Activated naive CD4-positive, alpha-beta T cell (primary cell): ENCODE measurements at places on chromosomes 5 and 9.

GRCh38 chr5:151095341-151096000, 14.6 kb upstream of the TNIP1 start:
- DNase-seq: no peak

DNA sequence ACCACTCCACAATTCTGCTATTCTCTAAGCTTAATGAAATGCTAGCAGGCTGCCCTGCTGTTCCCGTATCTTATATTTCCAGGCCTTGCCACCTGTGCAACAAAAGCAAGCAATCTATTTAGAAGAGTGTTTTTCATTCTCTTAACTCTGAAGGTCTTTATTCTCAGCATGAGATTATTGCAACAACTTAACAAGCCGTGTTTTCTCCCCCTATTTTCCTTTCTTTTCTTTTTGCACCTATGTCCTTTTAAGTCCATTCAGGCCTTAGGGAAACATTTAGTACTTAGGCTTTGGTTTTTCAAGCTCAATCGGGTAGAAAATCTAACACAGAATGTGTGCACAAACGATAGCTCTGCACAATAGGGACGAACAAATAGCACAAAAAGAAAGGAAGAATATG, 89.6 kb upstream of the DMRTA1 start:
- no peak for DNase-seq

GRCh38 chr9:124877021-124877782, 15.3 kb downstream of the ARPC5L start:
- DNase-seq: no peak

GRCh38 chr9:123048748-123049147, 15.3 kb downstream of the GPR21 start:
- no peak for DNase-seq

DNA sequence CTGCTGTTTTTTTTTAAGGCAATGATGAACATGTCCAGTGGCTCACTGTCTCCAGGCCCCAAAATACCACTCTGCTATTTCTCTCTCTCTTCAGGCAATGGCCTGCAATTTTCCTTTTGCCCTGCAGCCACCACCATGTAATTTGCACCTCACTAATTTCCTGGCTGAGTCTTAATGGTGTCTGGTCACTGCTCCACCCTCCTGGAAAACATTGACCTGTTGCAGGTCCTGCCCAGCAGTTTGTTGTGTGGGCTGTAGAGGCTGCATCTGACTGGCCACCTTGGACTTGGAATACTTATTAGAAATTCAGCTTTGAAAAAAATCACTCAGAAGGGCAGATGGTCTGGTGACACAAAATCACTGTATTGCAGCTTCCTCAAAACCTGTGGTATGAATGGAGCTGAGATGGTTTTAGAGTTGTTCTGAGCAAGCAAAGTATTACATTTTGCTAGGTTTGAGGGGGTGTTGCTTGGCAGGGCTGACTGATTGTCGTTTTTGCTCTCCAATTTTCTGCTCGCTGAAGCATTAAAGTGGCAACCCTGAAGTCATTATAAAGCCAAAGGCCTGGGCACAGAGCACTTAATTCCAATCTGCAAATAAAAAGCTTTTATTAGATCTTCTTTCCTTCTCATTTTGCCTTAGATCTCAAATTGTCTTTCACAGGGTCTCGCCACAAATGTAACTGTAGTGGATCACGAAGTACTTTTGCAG, 134.8 kb downstream of the TMEM174 start:
- DNase-seq: no peak

DNA sequence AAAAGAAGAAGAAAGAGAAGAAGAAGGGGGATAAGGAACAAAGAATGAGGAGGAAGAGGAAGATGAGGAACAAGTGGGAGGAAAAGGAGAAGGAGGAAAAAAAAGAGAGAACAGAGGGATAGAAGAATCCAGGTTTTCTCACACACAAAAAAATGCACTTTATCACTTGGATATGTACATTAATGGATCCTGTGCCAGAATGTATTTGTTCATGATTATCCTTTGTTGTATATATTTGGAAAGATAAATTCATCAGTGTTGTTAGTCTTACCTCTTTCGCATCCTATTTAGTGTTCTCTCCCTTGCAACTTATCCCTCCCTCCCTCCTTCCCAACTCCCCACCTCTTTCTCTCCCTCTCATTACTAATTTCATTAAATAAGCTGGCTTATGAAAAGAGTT, 298.8 kb downstream of the SLCO4C1 start:
- DNase-seq: no peak

GRCh38 chr9:23322392-23322791, 503.6 kb downstream of the ELAVL2 start:
- no peak for DNase-seq

DNA sequence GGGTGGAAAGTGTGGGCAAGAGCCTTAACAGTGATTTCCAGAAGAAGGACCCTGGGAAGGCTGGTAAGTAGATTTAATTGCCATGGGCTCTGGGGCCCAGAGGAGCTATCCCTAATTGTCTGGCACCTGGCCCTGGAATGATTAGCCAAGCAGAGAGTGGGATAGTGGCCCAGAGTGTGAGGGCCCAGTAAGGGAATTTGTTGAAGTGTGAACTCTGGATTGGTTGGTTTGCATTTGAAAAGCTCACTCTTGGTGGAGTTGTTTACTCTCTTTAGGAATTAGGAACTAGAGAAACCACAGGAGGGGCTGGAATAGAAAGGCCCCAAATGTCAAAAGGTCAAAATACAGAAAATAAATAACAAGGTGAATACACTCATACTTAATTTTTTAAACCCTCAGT, 207.1 kb downstream of the GABRG2 start:
- DNase-seq: no peak

GRCh38 chr5:5145651-5146529, 5.8 kb downstream of the ADAMTS16 start:
- DNase-seq: no peak

- no peak for DNase-seq
Observed at GRCh38 chr5:171270136-171270535, 38.9 kb upstream of the TLX3 start.

DNA sequence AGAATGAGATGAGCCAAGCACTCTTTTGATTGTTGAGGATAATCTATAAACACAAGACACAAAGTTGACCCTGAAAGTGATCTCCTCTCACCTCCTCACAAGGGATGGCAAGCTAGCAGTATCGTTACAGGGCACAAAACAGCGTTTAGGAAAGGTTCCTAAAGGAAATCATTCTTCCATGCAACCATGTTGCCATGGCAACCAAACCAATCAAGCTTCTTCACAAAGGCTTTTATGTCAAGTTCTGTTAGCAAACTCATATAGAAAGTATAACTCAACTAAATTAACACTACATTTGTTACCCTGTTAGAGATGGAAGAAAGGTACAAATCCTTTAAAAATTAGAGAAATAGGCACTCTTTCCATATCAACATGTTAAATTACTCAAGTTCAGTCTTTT, 1016.8 kb upstream of the DMAC1 start:
- no peak for DNase-seq

DNA sequence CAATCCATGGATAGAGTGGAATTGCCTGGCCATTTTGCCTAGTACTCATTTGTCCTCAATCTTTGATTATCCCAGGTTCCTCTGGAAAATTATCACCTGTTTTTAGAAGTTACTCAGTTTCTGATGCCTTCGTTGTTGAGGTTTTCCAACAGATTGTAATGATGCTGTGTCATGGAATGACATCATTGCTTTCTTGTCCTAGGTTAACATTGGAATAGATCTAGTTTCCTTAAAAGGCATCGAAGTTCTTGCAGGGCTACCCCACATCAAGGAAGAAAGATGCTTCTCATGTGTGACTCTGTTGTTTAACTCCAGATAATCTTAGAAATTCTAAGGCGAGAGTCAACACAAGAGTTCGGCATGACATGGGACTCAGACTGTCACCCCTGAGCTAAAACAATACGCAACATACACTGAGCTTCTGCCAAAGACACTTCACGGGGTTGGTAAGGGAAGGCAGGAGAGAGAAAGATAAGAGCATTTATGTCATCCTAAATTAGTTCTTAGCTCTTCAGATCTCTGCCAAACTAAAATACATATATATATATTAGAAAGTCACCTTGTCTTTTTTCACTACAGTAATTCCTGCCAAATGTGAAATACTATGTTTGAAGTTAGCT, 293.2 kb upstream of the WWC1 start:
- DNase-seq: no peak

GRCh38 chr9:2473681-2474080, 147.9 kb upstream of the VLDLR start:
- no peak for DNase-seq

- DNase-seq: no peak
Observed at GRCh38 chr9:93052791-93053540, 5.5 kb upstream of the SUSD3 start.

DNA sequence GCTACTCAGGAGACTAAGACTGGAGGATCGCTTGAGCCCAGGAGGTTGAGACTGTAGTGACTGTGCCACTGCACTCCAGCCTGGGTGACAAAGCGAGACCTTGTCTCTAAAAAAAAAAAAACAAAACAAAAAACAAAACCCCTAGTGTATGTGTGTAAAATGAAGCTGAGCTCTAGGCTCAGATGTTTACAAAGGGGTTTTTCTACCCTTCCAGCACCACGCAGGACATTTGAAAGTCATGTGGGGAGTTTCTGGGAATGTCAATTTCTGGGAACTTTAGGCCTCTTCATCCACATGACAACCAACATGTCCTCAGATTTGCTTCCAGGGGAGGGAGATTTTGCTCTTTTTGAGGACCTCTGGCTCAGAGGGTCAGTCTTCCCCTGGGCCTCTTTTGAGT, 42.4 kb upstream of the AIF1L start:
- no peak for DNase-seq

DNA sequence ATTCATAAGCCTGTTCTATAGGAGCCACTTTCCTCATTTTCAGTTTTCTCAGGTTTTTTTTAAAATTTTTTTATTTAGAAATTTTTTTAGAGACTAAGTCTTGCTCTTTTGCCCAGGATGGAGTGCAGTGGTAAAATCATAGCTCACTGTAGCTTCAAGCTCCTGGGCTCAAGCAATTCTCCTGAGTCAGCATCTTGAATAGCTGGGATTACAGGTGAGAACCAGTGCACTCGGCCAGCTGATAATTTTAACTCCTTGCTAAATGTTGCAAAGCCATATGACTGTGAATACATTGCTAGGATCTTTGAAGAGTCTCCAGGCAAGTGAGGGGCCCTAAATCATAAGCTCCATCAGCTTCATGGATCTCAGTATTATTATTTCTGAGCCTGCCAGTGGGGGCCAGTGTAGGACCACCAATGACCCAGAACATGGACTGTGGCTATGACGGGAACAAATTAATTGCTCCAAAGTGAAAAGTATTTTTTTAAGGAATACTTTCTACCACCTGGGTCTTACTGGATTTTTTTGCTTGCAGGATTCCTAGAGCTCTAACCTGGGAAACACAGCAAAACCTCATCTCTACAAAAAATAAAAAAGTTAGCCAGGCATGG, 5.7 kb upstream of the GAPVD1 start:
- DNase-seq: no peak

GRCh38 chr5:111954516-111955395, 197.8 kb upstream of the NREP start:
- no peak for DNase-seq

- no peak for DNase-seq
Observed at GRCh38 chr5:42620579-42621216, 135.9 kb upstream of the CCDC152 start.

DNA sequence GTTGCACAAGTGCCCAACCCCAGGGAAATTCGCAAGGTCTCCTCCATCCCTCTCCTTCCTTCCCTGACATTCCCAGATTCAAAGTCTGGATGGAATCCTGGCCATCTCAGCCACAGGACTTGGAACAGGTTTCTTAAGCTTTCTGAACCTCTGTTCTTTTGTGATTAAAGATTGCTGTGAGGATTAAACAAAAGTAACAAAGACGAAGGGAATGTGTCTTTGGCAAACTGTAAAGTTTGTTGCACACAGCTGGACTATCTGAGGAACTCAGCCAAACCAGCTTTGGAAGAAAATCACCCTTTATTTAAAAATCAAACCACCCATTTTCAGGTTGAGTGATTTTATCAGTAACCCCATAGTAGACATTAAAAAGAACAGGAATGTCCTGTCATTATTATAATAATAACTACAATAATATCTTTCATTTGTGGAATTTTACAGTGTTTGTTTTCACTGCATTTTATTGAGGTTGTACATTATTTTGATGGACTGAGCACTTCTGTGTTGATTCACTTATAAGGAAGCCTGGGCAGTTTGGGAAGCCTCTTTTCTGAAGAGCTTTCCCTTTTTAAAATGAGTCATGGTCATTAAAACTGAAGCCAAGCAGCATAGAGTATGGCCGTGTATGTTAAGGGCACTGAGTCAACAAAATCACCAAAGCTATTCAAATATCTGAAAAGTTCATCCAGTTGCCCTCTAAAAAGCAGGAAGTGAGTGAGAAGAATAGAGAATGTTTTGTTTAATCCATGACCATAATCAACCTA, 310.2 kb downstream of the AGTPBP1 start:
- DNase-seq: no peak

DNA sequence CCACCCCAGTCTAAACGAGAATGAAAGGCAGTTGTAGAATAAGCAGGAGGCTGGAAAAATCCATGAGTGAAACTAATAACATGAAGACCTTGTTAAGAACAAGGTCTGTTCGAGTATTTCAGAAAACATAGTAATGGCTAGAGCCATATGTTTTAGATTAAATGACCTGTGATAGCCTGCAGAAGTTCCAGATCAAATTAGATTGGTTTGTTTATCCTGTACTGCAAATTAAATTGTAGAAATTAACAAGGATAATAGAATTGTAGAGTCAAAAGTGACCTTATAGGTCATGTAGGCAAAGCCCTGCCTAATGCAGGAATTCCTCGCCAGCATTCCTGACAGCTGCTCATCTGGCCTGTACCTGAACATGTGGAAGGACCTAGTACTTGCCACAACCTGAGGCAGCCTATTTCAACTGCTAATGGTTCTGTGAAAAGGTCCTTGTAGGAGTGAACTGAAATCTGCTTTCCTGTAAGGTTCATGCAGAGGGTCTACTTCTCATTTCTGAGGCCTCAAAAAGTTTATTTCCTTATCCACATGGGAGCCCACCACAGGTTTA, 17.2 kb downstream of the LIX1 start:
- DNase-seq: no peak

GRCh38 chr9:16132513-16132912, 579.7 kb downstream of the CCDC171 start:
- no peak for DNase-seq

DNA sequence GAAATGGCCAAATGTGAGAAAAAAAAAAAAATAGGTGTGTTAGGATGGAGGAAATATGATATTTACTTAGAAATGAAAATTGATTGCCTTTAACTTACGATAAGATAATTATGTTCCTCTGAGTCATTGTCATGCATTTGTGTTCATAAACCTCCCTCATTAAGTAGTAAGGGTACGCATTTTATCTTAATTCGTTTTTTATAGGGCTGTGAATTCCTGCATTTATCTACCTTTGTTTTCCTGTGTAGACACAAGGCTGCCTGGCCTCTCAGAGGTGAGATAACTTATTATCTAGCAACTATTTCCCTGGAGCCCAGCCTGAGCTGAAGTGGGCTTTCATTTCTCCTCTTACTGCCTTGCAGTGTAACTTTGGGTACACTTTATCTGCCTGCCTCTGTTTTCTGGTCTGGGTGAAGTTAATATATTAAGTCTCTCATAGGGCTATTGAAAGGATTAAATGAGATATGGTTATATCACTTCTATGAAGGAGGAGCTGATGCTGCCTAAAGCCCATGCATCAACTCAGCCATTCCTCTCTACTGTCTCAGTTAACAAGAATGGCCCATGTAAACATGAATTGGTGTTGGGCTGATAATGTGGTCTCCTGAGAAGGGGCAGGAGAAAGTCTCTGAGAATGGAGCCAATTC, 103.8 kb upstream of the KLF4 start:
- DNase-seq: no peak

- DNase-seq: no peak
Observed at GRCh38 chr5:117999939-118000549, 988.3 kb downstream of the DTWD2 start.
